ENCODE measurements at places on chromosomes 1 and 21.

DNA sequence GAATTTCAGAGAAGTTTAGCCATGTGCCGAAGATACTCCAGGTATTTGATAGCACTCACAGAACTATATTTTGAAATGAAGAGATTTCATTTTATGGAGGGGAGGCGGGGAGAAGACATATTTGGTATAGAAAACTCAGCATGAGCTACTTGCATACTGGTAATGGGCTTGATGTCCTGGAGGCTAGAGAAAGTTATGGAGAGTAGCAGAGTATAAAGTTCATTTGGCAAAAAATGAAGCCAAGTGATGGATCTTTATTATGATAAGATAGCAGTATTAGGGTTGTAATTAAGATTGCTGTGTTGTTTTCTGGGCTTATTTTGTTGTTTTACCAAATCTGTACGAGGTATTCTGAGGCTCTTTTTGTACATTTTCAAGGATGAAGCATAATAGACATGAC lies 72.0 kb downstream of the RPS6KC1 start:
- DNase-seq = no peak

DNA sequence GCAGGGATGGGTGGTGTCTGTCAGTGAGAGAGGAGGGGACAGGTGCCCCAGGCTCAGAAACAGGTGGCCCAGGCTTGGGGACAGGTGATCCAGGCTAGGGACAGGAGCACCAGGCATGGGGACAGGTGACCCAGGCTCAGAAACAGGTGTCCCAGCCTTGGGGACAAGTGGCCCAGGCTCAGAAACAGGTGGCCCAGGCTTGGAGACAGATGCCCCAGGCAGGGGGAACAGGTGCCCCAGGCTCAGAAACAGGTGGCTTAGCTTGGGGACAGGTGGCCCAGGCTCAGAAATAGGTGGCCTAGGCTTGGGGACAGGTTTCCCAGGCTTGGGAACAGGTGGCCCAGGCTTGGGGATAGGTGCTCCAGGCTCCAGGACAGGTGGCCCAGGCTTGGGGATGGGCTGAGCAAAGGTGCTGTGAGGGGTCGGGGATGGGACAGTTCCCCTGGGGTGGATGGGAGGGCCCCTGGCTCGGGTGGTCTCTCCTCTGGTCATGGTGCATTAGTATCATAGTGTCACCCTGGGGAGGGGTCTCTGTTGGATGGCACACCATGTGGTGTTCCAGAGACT lies 87.7 kb upstream of the C1orf174 start:
- DNase-seq = no peak

DNA sequence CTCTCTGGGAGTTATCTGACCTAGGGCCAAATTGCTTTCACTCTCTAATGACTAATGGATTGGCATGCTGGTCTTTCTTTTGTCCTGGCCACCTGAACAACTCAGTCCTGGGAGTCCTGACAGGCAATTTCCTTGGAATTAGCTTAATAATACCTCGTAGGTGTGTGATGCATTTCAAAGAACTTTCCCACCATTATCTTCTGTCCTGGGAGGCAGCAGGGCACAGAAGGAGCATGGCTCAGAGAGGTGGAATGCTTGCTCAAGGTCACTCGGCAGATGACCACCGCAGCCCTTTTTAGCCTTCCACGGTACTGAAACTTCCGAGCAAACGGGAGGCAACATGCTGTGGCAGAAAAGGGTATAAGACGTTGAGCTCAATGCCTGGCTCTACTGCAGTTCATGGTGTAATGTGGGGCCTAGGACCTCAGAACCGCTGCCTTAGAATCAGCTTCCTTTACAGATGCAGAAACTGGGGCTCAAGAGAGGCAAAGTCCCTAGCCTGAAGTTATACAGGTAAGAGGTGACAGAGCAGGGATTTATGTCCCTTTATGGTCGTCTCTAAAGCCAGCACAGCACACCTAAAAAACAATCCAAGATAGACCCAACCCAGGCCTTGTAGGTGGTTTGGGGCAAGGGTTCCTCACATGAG lies 3.2 kb downstream of the ID3 start:
- no peak for DNase-seq

GRCh38 chr1:37478451-37478881 lies 4.1 kb downstream of the ZC3H12A start:
- no peak for DNase-seq

DNA sequence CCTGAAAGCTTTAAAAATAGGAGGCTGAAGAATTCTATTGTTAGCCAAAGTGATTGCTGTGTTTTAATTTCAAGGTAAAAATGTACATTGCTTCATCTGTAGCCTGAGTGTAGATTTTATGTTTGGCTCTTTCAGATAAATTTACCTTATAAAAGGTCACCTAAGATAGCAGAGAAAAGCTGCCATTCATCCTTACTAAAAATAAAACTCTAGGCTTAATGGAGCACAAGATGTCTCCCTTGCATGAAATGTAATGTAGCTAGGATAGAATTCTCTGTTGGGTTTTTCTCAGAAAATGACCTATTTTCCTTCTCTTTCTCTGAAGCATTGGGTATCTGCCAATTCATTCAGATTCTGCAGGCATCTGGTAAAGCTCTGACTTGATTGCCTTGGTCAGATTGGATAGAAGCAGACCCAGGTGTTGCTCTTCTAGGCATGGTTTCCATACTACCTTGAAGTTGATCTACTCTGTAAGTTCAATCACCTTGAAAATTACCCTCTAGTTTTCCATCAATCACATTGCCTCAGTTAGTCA lies 176.6 kb upstream of the GORAB start:
- no peak for DNase-seq

DNA sequence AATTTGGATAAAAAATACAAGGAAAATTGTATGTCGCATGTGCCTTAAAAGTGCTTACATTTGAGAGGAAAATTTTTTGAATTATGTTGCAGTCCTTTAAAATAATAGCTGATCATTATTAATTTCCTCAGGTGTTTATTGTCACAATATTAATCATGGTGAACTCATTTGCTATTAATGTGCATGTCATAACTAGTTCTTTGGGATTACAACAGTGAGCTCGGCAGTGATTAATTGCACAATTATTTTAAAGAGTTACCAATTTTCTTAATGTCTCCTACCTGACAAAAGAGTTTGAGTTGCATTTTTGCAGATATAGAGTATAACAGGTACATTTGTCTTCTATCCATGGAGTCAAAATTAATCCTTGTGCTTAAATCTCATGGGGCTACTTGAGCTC lies 854.3 kb downstream of the BRINP3 start:
- DNase-seq = no peak

DNA sequence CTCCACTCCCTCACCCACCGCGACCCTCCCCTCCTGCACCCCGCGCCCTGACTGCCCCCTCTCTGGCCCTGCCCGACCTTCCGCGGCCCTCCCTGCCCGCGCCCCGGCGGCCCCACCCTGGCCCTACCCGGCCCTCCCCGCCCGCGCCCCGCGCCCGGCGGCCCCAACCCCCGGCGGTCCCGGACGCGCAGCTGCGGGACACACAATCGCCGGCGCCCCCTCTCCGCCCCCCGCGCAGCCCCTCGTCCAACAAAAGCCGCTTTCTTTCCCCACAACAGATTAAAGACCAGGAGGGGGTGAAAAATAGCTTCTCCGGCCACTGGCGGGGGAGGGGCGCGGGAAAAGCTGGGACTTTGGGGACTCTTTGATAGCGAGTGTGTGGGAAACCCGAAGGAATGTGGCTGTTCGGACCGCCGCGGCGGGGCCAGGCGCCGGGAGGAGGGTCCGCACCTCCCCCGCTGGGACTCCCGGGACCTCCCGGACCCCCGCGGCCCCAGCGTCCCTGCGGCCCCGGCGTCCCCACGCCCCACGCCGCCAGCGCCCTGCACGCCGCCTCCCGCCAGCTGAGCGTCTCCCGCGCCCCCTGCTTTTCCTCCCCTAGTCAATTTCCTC lies 8.8 kb upstream of the ID3 start:
- DNase-seq = no peak

DNA sequence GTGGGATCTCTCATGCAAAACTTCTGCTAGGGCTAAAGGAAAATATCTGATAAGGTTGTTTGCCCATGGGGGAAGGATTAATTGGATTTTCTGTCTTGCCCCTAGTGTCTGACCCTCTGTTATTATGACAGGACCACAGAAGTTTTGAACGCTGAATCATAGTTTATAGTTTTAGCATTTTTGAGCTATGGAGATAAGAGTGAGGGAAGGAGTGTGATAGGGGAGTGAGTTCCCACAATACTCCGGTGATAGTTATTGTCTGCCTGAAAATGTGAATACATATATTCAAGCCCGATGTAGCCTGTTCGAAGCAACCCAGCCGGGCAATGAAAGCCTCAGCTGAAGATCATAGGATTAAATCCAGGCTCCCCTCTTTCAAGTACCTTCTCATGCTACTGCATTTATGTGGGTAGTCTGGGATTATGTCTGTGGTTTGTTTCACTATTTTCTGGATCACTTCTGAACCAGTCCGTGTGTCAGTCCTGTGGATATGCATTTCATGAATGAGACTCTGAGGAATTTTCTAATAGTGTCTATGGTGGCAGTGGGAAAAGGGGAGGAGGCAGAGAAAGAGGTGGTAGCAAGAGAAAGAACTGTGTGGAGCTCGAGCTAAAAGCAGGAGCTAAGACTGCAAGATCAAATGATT lies 258.7 kb downstream of the DISC1 start:
- no peak for DNase-seq

DNA sequence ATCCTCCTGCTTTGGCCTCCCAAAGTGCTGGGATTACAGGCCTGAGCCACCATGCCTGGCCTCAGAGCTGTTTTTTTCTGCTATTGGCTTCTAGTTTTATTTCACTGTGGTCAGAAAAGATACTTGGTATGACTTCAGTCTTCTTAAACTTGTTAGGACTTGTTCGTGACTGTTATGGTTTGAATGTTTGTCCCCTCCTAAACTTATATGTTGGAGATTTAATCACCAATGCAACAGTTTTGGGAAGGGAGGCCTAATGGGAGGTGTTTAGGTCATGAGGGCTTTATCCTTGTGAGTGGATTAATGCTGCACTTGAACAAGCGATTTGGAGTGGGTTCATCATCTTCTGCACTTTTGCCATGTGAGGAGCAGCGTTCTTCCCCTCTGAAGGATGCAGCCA lies 24.5 kb upstream of the SOD1 start:
- DNase-seq = no peak
